ENCODE measurements at places on chromosomes 2 and 18.

DNA sequence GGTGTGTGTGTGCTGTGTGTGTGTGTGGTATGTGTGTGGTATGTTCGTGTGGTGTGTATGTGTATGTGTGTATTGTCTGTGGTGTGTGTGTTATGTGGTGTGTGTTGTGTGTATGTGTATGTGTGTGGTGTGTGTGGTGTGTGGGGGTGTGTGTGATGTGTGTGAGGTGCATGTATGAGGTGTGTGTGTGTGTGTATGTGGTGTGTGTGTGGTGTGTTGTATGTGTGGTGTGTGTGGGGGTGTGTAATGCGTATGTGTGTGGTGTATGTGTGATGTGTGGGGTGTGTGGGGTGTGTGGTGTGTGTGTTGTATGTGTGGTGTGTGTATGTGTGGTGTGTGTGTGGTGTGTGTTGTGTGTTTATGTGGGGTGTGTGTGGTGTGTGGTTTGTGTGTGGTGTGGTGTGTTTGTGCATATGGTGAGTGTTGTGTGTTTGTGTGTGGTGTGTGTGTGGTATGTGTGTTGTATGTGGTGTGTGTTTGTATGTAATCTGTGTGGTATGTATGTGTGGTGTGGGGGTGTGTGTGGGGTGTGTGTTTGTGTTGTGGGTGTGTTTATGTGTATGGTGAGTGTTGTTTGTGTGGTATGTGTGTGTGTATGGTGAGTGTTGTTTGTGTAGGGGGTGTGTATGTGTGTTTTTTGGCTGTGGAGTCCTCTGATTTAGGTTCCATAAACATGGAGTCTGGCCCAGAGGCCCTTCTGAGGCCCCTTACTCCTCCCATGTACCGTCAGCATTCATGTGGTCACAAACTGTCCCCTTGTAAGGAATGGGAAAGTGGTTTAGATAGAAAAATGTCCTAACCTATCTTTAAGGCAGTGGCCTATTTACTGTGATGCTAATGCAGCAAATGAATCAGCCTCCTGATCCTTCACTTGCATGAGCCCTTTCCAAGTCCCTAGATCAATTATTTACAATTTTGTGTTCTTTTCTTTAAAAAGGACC lies 116.0 kb downstream of the ALPK2 start:
- DNase-seq, result no peak

GRCh38 chr2:240140920-240141319 lies 462 bp upstream of the OTOS start:
- DNase-seq, result no peak

DNA sequence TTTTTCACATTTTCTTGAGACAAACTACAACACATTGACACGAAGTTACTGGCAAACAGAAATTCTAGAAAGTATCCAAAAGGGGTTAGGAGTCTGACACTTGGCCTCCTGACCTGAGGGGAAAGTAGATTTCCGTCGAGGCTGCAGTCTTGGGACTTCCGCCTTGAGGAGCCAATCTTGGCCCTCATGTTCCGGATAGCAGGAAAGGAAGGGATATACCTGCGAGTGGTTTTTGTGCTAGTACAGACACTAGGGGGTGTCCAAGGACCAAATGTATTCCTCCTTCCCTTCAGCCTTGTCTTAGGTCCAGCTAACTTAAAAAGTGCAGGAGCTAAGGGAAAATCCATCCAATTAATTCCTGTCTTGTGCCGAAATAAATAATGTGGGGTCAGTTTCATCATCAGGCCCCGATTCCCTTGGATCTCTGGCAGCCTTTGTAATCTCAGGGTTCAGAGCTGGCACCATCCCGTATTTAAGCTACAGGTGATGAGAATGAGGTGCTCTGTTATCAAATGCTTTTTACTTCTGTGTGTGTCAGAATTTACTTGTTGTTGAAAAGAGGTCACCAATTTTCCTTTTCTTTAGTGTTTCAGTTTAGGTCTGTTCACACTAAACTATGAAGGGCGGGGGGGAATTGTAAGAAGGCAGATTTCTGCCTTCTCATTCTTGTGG lies 330.2 kb upstream of the FANCL start:
- no peak for DNase-seq

DNA sequence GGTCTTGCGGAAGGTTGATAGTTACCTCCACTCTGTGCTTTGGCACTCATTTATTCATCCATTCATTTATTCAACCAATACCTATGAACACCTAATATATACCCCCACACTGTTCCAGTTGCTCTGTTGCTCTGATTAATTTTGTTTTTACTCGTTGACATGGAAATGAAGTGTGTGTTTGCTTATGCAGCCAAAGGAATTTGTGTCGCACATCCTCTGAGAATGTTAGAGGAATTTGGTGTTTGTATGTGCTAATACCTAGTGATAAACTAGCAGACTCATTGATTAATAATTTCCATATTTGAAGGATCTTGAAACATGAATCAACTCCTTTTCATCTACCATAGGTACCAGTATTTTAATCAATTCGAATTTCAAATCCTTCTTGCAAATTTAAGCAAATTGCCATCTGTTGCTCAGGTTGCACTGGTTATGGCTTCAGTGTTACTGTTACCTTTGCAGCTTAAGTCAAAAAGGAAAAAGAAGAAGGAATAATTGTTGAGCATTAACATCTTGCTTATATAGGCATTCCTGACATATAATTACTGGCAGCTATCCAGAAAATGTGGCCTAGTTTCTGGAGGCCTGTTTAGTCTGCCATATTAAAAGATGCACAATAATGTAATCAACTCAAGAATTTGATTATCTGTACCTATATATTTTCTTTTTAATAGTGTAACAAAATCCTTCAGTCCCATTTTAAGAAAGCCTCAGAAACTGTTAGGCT lies 25.7 kb upstream of the CRIM1 start:
- DNase-seq, result no peak

DNA sequence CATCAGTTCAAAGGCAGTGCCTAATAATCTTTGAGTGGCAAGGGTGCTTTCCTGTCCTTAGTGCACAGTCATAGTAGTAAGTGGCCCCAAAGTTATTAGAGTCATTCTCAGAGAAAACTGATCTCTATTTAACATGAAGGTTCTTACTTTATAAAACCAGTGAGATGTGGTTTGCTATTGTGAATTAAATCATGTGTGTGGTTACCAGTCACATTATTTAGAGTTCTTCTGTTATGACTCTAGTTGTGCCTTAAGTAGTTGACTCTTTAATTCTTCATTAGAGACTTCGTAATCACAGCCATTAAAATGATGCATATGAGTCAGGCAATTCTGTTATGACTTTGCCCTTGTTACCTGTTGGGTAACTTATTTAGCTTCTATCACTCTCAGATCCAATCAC lies 1392.9 kb upstream of the ACVR2A start:
- DNase-seq, result no peak

GRCh38 chr2:165406173-165406572 lies 63.3 kb upstream of the CSRNP3 start:
- DNase-seq, result no peak

Measured in stimulated activated CD8-positive, alpha-beta memory T cell treated with anti-CD3 and anti-CD28 coated beads, Interleukin-4, amount 100 ng/mL, for 1 hour (primary cell).